Fibroblast of villous mesenchyme (primary cell): ENCODE measurements at places on chromosomes 16 and 17. TPM values are rescaled to one million over a fixed set of nuclear protein-coding genes. Genes with fewer than 3 reads are reported as not detected.

KRTAP17-1 gene
- total RNA-seq: not detected in 2 replicates

CCL1 gene
- not detected in 2 replicates for total RNA-seq

USH1G gene
- total RNA-seq: not detected in 2 replicates

CCL14 gene
- total RNA-seq: not detected in 2 replicates

RAI1 gene
- 16.0 and 24.2 TPM in 2 replicates for total RNA-seq

HASPIN gene
- total RNA-seq: 5.5 and 6.9 TPM in 2 replicates

PIPOX gene
- total RNA-seq: 1.7 and 2.9 TPM in 2 replicates
